ENCODE measurements at places on chromosomes 2 and 18.

GRCh38 chr2:144759746-144760145 lies 239.8 kb upstream of the ZEB2 start:
- no peak for DNase-seq

DNA sequence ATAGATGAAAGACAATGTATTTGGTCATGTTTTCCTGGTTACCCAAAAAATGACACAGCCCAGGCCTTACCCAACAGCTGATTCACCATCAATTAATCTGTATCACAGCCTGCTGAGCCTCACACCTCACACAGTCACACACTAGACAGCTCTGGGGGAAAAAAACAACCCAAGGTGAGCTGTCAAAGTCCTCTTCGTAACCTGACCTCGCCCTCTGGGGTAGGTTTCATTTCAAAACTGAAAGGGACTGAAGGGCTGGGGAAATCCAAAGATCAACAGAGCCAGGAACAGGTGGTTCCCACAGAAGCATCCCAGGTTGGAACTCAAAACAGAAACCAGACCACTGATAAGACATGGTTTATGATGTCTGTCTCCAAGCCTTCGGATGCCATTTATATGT lies 18.2 kb upstream of the PCBP1 start:
- no peak for DNase-seq

GRCh38 chr2:70946832-70947442 lies 11.2 kb downstream of the ATP6V1B1 start:
- peak; percentile 40 for DNase-seq

- DNase-seq, result no peak
Observed at GRCh38 chr2:109998-110397, 63.7 kb upstream of the FAM110C start.

GRCh38 chr2:32485399-32485798 lies 128.6 kb downstream of the BIRC6 start:
- no peak for DNase-seq

Measured in heart right ventricle (tissue), 16 donors.